ENCODE measurements at places on chromosomes 7 and 10.
A peak's percentile ranks its signal among the peaks of the same experiment; 100 is the strongest.

DNA sequence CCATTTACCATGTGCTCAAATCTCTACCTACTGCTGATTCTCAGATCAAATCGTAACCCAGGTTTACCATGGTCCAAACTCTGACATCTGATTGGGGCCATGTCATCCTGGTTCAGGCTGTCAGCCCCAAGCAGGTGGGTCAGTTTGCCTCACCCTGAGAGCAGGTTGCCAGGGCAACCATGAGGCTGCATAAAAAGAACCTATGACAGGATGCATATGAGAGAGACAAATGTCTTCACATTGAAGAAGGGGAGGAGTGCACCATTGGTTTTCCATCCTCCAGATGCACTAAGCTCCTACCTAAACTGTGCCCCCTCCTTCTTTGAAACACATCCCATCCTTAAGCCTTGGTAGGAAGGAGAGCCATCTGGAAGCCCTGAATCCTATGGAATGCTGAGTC, 10.2 kb downstream of the PRSS1 start:
- no peak for DNase-seq

DNA sequence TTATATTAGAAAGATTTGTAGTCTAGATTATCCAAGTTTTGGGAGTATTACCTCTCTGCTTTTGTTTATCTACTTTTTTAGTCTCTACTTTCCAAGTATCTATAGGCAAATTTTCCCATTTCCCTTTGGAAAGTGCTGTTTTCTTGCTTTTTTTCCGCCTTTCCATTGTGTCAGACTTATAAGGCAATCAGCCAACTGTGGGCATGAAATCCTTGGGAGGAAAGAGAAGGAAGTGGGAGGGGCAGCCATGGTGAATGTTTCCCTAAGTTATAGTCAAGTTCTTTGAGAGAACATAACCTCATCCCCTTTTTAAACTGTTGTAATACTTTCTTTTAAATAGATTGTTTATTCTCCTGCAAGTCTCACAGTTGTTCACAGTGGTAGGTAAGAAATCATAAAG, 52.6 kb downstream of the PTEN start:
- DNase-seq: no peak

- DNase-seq: no peak
Measured at GRCh38 chr10:14259696-14260566, 70.8 kb downstream of the FRMD4A start.

DNA sequence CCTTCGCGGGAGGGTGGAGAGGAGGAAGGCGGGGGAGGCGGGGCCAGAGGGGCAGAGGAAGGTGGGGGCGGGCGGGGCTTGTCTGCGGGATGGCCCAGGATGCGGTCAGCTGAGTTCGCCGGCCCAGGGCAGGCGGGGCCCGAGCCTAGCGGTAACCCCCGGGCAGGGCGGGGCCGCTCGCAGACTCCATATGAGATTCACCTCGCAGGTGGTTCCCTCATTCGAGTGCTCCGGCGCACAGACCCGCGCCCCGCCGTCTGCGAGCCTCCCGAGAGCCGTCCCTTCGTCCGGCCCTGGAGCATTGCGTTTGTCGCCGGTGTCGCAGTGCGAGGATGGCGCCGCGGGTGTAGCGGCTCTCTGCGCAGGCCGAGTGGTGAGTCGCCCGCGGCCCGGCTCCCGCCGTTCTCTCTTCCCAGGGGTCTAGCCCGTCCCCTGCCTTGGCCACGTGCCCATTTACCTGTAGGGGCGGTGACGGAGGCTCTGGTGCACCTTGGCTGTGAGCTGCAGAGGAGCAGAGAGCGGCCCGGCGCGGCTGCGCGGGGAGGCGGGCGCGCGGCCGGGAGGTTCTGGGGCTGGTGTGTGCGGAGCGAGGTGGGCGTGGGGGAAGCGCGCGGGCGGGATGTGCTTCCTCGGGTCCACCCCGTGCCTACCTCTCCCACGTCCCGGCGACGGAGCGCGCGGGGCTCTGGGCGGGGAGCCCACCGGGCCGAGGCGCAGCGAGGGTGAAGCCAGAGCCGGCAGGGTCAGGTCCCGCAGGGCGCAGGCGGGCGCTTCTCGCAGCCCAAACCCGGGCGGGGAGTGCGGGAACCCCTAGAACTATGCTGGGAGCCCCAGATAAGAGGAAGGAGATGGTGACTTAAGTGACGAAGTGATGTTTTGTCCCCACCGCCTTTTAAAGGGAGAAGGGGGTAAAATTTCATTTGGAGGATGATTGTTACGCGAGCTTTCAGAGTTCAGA, at the start of gene UPP1:
Gene UPP1, plus strand, starts transcription at position 220 of the 958 bp plus-strand sequence. CDS start 5,519 bp downstream, outside the sequence.
- DNase-seq: peak; percentile 29

- no peak for DNase-seq
Measured at GRCh38 chr10:131974034-131974817, 7.5 kb downstream of the BNIP3 start.

DNA sequence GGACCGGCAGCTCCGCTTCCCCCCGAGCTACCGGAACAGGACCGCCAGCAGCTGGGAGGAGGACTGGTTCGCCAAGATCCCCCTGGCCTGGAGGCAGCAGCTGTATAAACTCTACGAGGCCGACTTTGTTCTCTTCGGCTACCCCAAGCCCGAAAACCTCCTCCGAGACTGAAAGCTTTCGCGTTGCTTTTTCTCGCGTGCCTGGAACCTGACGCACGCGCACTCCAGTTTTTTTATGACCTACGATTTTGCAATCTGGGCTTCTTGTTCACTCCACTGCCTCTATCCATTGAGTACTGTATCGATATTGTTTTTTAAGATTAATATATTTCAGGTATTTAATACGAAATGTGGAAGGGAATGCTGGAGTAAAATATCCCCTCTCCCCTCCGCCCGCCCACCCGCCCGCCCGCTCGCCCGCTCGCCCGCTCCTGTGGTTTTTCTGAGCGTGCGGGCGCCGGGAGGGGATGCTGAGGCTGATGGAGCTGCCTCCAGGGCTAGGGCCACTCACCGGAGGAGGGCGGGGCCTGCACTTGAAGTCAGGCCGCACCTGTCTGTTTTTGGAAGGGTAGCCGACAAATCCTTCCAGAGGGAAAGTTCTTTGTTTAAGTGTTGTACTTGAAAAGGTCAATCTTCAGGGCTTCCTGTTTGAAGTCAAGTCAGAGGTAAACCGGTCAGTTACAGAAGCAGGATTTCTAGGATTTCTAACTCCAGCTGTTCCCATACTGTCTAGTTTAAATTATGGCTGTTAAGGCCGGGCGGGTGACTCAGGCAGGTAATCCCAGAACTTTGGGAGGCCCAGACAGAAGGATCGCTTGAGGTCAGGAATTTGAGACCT, 30.5 kb downstream of the CHST12 start:
- DNase-seq: no peak

- DNase-seq: no peak
Measured at GRCh38 chr10:86823565-86823964, 67.1 kb downstream of the BMPR1A start.

GRCh38 chr10:4431114-4431863, 394.7 kb upstream of the AKR1E2 start:
- DNase-seq: no peak

GRCh38 chr10:72679838-72680241, 12.1 kb upstream of the MCU start:
- no peak for DNase-seq

GRCh38 chr10:102358712-102359382, 36.7 kb upstream of the NFKB2 start:
- DNase-seq: no peak

GRCh38 chr7:28478656-28479055, 66.3 kb downstream of the CREB5 start:
- no peak for DNase-seq

GRCh38 chr10:130453721-130454542, 317.7 kb downstream of the GLRX3 start:
- no peak for DNase-seq

DNA sequence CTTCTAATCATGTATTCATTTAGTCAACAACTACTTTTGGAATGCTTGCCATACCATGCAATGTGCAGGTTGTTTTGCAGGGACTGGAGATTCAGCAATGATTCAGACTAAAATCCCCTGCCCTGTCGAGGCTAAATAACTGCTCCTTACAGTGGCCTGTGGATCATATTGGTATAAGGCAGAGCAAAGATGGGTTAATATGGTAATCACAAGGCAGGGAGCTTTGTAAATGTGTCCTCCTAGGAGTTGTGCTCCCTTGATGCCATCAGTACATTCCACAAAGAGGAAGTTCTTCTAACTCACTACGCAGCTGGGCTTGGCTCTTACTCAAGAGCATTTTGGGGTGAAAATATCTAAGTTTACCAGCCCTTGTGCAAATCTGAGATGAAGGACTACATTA, 614 bp upstream of the IFIT2 start:
- no peak for DNase-seq

- DNase-seq: no peak
Measured at GRCh38 chr10:72062832-72063702, 25.3 kb downstream of the SPOCK2 start.

DNA sequence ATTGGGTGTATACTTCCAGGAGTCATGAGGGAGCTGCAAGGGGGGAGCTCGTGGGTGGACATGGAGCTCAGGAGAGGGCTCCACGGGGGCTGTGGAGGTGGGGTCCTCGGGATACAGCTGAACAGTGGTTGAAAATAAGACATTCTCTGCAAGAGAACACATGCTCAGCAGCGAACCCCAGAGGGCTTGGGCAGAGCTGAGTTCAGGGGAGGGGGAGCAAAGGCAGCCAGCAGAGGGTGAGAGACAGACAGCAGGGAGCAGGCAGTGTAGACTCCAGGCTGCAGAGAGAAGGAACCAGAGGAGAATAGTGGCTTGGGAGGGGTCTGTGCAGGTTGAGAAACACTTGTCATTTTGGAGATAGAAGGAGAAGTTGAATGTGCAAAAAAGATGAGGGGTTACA, 73.0 kb upstream of the LRRC18 start:
- DNase-seq: no peak

- DNase-seq: no peak
Measured at GRCh38 chr10:57367412-57367811, 900.3 kb downstream of the IPMK start.

- DNase-seq: no peak
Measured at GRCh38 chr7:141276031-141276430, 202.2 kb downstream of the TMEM178B start.

GRCh38 chr7:128030654-128031611, at the start of gene LRRC4:
Gene LRRC4, minus strand, starts transcription at chr7:128031437. Its CDS starts 797 bp downstream, at chr7:128030640.
- DNase-seq: peak; percentile 58

DNA sequence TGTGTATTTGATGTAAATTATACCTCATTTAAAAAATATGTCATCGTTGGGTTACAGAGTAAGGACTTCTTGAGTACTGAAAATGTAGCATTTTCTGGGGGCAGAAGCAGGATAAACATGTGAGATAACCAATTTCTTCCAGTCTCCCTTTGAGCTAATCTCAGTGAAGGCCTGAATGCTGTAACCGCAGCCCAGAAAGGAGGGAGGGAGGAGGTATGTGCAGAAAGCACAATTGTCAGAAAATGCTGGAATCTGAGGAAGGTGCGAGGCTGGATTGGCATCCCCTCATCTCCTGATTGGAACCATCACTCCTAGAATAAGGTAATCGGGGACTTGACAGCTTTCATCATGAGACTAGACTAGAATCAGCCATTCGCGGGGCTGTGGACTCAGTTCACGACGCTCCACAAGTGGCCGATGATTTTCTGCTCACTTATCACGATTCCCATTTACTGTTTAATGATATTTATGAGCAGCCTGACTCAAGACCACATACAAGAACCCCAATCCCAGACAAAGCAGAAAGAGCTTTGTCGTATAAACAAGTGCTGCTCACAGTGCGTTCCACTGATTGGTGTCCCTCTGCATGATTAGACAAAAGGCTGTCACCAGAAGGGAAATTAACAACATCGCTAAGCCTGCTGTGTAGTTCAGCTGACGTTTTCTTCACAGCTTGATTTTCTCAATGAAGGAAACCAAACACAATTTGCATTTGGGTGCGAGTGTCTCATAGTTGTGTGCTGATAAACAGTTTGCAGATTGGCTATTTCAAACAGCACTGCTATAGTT, 93.2 kb downstream of the SVIL start:
- DNase-seq: no peak

DNA sequence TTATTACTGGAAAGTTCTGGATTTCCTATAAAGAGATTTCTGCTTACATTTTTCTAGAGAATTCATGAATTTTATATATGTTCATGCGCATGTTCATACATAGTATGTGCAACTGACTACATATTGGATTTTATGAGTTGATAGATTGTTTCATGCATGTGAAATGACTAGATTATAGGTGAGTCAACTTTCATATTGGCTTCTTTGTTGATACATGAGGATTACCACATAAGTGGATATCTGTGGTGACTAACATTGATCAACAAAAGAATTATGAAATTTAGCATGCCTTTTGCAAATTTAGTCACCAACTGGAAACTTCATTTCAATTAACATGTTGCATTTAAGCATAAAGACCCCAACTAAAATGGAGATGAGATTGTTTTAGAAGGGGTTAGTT, 99.0 kb downstream of the GNAT3 start:
- no peak for DNase-seq

DNA sequence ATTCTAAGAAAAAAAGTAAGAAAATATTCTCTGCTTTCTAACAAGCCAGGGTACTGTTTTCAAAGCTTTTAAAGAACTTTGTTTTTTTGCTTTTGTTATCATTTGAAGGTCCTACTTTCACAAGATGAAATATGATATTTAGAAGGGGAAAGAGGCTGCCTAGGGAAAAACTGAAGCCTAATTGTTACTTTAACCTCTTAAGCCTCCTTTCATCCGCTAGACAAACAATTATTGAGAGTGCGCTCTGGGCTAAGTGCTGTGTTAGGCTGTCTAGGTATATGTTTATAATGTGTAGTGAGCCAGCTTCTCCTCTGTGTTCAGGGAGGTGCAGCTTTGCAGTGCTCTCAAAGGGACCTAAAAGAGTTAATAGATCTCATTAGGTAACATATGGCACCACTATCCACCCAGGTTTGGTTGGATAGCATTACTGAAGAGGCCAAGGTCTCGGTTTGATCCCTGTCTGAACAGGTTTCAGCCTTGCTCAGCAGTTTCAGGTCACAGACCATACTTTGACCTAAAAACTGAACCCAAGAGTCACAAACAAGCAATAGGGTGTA, 17.9 kb downstream of the PDK4 start:
- DNase-seq: peak; percentile 98

GRCh38 chr7:98810153-98810802, 59.5 kb downstream of the TMEM130 start:
- peak; percentile 96 for DNase-seq

DNA sequence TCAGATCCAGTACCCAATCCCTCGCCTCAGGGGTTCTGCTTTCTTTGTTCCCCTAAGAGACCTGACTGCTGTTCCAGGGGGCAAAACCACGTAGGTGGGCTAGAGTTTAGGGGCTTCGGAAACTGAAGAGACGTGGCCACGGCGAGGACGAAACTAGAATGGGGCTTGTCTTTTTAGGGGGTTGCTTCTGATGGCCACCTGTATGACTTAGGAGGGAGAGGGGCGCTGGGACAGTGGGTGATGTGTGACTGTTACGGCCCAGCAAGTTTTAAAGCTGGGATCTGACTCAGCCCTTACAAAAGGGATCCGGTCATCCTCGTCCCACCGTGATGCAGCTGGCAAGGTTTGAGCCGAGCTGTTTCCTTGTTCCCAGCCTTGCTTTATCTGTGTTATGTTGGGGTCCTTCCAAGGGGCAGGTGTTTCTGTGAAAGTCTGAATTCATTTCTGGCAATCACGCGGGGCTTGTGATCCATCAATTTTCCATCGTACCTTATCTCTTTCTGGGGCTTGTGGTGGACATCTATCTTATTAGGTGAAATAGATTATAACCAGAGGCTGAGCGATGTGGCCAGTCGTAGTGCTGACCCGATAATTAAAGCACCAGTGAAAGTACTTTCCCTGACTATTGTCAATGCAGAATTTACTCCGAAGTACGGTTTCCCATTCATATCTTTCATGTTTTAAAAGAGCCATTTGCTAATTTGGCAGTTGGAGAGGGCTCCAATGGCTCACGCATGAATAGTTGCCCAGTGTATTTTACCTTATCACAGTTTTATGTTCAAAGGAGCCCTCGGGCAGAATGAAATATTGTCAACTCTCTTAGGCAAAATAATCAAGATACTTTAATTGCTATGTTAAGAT, 830 bp downstream of the MET start:
- DNase-seq: peak; percentile 75

- peak; percentile 5 for DNase-seq
Measured at GRCh38 chr7:79403879-79404278, 49.6 kb downstream of the MAGI2 start.
